ENCODE measurements at places on chromosomes 7 and 10.
A peak's percentile ranks its signal among the peaks of the same experiment; 100 is the strongest.

DNA sequence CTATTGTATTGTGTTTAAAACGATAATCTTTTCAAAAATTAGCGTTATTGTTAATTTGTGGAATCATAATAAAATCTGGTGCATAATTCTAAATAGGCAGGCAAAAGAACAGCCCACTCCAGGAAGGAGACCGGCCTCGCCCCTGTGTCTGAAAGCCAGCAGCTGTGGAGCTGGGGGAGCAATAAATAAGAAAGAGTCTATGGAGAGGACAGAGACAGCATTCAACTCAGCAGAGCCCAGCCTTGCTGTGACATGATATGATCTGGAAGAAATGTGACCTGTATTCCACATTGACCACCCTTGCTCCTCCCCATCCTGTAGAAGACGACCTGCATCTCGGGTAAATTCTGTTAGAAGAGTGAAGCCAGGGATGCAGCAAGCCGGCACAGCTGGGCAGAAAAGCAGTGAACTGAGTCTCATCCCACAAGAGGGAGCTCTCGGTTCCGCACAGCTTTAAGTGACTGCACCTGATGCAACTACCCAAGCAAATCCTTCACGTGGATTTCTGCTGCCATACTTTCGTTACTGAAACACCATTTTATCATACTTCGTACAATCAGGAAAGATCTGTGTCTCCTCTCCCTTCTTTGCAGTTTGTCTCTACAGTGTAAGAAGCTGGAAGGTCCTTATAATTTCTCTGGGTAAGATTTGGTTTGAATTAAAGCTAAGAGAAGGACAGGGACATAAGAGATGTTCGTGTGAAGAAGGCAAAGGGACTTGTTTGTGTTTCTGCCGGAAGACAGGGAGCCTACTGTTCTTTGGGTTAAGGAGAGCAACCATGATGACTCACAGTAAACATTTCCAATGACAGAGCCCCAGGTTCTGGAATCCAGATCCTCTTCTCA is 427.1 kb downstream of the GPAM start:
- DNase-seq, result peak; percentile 34

- DNase-seq, result no peak
Measured at GRCh38 chr10:80289451-80290287, at the start of gene MAT1A. Gene MAT1A (minus strand): TSS chr10:80289658. CDS start chr10:80289423, 235 bp downstream.

GRCh38 chr10:119669975-119670640 is 18.9 kb downstream of the BAG3 start:
- no peak for DNase-seq

- DNase-seq, result no peak
Measured at GRCh38 chr10:35896001-35896400, 253.9 kb upstream of the FZD8 start.

DNA sequence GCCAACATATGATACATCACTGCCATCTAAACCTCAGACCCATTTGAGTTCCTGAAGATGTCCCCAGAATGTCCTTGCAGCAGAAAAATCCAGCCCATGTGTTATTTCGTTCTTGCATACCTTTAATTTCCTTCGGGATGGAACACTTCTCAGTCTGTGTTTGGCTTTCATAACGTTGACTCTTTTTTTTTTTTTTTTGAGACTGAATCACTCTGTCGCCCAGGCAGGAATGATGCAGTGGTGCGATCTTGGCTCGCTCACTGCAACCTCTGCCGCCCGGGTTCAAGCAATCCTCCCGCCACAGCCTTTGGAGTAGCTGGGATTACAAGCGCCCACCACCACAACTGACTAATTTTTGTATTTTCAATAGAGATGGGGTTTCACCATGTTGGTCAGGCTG is 148.8 kb upstream of the TNRC18 start:
- no peak for DNase-seq

DNA sequence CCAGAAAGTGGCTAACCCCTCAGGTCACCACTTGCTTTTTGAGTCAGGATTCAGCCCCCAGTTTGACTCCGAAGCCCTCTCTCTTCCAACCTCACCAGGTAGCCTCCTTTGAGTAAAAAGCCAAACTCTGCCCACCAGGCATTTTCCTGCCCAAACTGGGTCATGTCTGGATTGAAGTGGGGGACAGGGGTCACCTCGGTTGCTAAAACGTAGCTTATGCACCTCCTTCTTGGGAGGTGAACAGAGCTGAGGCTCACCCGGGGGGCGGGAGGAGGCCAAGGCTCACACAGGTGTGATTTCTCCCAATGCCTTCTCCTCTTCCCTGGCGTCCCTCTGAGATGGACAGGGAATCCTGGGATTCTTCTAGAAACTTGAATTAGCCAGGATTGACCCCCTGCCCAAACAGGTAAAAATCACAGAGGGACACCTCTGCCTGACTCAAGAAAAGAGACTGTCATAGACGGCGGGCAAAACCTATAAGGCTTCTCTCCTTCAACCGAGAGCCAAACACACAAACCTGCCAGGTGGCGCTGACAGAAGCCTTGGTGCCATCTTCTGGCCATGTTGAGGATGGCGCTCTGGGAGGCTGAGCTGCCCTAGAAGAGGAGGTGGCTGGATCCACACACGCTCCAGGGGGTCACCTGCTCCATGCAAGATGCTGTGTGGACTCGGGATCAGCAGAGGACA is 51.6 kb downstream of the PRLHR start:
- peak; percentile 67 for DNase-seq

DNA sequence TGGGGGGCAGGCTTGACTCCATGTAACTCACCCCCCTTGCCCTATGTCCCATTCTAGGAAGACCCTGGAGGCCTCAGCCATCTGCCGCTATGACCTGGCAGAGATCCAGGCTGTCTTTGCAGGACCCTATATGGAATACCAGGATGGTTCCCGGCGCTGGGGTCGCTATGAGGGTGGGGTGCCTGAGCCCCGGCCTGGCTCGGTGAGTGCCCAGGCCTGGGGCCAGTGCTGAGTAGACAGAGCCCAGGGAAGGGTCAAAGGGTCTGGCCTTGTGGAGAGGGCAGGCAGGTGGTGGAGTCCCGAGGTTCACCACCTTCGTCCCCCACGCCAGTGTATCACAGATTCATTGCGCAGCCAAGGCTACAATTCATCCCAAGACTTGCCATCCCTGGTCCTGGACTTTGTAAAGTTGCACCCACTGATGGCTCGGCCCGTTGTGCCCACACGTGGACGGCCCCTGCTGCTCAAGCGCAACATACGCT is 7.5 kb downstream of the MRPL43 start:
- no peak for DNase-seq

DNA sequence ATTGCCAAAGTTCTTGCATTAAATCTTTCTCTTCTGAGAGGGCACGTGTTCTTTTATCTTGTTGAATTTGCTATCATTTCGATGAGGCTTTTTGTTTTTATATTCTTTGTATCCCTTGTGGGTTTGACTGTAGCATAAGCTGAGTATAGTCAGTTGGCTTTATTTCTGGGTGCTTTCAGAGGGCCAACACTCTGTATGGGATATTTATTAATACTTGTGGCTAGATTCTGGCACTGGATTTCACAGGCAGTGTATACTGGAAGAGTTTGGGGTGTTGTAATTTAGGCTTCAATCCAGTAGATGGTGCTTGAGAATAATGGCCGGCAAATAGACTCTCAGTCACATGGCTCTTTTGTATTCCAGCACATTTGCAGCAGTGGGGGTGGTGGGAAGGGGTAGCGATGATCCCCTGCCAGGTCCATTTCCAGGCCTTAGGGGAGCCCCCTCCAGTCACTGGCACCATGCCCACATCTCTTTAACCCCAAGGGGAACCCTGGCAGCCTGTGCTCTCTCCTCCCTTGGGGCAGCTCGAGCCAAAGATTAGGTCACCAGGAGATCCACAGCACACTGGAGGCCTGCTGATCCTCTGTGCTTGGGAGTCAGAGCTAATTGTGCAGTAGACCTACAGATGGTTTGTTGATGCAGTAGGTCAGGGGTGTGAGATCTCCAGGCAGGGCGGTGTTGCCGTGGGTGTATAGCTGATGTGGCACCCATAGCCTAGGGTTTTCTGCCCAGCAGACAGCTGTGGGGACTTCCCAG is 81.8 kb downstream of the PTPN20 start:
- DNase-seq, result no peak

DNA sequence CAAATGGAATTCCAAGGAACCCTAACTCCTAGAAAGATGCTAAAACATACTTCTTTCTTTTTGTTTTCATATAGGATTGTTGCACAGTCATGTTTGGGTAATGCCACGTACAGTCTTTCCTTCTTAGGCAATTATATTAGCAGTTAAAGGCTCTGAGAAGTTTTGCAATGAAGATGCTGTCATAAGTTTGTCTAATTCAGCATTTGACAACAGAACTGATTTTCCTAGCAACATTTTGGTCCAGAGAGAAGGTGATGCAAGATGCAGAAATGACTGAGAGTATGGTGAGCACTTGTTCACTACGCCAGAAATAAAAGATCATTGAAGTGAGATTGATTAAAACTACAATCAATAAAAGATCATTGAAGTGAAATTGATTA is 184.0 kb upstream of the PLXNA4 start:
- DNase-seq, result no peak

DNA sequence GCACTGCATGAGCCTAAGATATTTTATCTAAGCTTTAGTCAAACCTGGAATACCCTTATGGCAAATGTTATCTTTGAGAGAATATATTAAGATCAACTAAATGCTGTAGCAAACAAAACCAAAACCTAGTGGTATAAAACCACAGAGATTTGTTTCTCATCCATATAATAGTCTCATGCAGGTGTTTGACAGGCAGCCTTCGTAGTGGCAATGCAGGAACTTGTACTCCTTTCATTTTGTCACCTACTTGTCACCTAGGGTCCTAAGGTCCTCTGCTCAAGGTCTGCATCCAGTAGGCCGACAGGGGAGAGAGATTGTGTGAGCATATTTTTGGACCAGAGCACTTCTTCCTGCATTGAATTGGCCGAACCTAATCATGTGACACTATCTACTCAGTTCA is 352.6 kb downstream of the GPR37 start:
- DNase-seq, result no peak

DNA sequence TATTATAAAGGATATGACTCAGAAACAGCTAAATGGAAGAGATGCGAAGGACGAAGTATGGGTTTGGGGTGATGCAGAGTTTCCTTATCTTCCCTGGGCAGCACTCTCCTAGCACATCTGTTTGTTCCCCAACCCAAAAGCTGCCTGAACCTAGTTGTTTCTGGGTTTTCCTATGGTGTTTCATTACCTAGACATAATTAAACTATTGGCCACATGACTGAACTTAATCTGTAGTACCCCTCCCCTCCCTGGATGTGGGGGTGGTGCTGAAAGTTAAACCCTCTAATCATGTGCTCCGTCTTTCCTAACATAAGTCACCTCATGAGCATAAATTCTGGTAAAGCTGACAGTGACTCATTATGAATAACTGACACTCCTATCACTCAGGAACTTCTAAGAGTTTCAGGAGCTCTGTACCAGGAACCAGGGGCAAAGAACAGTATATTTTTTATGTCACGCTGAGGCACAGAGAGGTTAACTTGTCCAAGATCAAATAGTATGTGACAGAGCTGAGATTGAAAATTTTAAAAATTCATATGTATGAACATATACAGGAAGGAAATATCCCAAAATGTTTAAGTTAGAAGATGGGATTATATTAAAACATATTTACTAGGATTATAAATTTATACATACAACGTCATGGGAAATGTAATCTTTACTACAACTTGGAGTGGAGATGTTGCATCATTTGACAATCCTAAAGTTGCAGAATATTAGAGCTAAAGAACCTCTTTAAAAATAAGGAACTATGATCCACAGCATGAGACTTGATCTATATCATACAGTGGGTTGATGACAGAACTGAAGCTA is 4.8 kb downstream of the STRIP2 start:
- DNase-seq, result peak; percentile 82

GRCh38 chr10:71266918-71267442 is 52.1 kb upstream of the SLC29A3 start:
- DNase-seq, result no peak

DNA sequence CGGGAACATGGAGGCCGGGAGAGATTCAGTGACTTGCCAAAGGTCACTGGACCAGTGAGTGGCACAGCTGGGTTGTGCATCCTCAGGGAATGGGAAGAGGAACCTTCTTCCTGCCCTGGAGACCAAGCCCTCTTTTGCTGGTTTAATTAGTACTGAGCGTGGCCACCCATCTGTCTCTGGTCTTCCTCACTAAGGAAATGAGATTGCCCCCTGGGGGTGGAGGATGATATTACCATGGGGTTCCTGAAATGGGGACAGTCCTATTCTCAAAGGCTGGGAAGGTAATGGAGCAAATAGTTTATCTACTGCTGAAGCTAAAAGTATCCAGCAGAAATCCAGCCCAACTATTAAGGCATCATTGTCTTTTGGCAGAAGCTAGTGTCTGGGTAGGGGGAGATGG is 98.6 kb upstream of the FGFR2 start:
- peak; percentile 50 for DNase-seq

GRCh38 chr7:8500286-8500685 is 66.9 kb downstream of the NXPH1 start:
- DNase-seq, result no peak

DNA sequence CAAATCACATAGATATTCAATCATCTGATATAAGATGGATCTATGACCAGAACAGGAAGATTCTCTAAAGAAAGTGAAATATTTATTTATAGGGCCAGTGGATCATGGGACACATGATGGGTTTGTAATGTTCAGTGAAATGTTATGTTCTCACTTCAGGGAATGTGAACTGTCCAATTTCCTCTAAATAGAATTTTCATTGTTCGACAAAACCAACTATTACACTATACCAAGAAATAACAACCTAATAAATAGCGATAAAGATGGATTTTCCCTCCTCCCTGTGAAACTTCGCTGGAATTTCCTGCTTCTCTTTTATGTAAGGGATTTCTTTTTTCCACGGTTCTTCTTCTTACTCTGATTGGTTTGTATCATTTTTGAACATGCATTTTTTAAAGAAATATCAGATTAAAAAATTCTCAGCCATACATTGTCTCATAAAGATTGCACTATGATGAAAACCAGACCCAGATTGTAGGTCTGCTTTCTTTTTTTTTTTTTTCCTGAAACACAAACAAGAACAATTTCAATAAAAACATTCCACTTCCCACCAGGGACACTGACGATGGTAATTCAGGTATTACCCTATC is 139.8 kb upstream of the ZEB1 start:
- no peak for DNase-seq

- no peak for DNase-seq
Measured at GRCh38 chr7:85770332-85770731, 583.5 kb upstream of the SEMA3D start.

DNA sequence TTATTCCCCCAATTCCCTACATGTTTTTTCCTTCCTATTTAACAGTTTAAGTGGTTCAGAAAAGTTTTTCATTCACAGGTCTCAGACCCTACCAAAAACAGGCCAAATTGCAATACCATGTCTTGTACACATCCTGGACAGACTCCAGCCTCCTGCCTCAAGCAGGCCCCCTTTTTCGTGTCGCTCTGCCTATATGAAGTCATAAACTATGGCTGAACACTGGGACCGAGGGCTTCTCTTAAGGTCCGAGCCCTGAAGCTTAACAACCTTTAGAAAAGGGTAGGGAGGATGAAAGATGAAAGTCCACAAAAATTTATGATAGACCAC is 1.4 kb downstream of the FBXW4 start:
- peak; percentile 39 for DNase-seq

DNA sequence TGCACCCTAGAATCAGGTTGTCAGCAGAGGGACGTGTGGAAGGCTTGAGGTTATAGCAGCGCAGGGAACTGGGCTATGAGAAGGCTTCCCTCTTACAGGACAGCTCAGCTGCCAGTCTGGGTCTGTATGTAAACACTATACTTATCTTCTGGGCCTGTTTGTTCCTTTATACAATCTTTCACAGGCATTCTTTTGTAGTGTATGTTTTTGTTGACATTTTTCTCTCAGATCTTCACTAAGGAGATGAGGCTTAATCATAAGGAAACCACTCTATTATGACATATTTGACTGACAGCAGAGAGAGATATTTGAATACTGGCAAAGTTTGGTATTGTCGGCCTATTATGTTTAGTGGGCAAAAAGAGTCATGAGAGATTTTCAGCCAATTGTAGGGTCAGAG is 929 bp downstream of the GBF1 start:
- no peak for DNase-seq
